LHCN-M2 (cell line): ENCODE measurements at places on chromosomes 5 and 9. TPM values are rescaled to one million over a fixed set of nuclear protein-coding genes. Genes with fewer than 3 reads are reported as not detected.

- peak; percentile 62 for DNase-seq
Observed at GRCh38 chr9:31030741-31031202, 1353.7 kb upstream of the ACO1 start.

DNA sequence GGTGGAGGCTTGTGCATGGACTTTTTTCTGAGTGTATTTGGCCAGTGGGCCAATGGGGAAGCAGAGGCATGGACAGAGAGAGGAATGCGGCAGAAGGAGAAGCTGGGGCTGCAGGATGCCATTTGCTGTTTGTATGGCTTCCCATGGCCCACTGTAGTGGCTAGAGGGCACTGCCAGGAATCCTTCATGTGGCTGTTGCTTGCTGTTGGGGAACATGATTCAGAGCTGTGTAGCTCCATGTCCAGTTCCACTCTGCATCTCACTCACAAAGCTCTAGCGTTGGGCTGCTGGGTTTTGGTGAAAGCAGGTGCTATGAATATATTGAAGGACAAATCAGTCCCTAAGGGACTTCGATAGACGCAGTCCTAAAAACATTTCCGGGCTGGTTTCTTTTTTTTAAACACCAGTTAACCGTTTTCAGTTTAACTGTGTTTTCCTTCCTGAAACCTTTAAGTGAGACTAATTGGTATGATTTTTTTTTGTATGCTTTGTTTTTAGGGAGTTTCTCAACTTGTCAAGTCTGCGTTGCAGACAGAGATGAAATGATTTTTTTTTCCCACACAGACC lies 51.3 kb downstream of the SLC22A5 start:
- peak; percentile 34 for DNase-seq

- DNase-seq = no peak
Observed at GRCh38 chr5:71903808-71904207, 184.7 kb downstream of the CARTPT start.

DNA sequence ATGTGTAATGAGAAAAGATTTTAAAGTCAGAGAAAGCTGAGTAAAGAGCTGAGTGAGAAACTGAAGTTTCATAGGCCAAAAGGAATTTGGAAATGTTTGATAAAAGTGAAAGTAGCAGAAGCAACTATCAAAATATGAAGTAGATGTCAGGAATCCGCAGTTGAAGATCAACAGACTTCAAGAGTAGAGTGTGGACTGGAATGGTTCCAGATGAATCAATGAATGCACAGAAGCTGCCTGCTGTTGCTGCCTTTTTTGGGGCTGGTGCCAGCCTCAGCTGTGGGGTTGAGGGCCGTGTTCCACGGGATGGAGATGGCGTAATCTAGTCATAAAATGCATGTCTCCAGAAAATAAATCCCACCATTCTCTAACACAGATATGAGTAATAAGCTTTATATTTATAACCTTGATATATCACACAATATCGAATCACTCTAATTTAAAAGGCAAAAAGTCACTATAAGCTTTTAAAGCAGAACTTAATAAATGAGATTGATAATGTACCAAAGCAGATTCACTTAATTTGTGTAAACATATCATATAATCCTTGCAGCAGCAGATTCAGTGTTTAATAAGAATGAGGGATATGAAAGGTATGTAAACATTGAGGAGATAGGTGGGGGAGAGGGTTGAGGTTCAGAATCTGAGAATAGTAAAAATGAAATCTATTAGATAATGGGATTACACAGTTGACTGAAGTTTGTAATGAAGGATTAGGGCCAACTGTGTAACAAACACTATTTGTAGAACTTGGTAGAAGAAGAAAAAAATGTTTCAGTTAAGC lies 652.3 kb upstream of the FTMT start:
- peak; percentile 7 for DNase-seq

DNA sequence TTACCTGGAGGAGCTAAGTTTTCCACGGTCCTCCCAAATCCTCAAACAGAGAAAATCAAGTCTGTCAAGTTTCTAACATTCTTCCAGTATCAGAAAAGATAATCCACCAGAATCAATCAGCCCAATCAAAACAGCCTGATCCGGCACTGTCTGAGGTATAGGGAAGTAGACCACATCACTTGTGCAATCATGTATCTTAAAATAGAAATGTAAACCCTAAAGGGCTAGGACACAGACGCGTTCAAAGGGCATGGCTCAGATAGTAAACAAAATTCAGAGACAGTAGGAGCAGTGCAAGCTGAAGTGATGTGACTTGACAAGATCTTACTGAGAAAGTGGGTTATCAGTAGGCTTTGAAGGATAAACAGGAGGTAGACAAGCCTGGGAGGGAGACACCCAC lies 252.4 kb upstream of the DAPK1 start:
- DNase-seq = no peak

- no peak for DNase-seq
Observed at GRCh38 chr5:110572729-110573128, 153.7 kb downstream of the TMEM232 start.

DNA sequence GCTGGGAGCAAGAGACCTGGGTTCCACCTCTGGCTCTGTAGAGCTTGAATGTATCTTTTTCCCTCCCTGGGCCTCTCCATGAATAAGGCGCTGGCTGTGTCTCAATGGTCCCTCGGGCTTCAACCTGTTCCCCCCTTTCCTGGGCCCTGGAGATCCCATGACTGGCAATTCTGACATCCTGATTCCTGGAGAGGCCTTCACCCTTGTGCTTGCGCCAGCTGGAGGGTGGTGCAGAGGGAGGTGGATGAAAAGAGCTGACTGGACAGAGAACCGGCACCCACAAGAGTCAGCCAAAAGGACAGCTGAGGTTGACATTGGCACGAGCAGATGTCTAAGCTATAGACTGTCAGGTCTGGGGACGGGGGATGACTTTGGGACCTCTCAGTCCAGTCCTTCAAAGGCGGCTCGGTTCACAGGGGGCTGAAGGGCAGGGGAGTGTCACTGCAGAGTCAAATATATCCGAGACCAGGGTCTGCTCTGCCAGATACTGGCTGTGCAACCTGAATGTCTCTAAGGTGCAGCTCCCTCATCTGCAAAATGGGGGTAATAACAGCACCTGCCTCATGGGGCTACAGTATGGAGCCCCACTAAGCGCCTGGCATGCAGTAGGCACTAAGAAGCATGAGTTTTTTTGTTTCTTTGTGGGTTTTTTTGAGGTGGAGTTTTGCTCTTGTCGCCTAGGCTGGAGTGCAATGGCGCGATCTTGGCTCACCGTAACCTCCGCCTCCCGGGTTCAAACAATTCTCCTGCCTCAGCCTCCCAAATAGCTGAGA lies 13.8 kb downstream of the DNM1 start:
- DNase-seq = no peak

DNA sequence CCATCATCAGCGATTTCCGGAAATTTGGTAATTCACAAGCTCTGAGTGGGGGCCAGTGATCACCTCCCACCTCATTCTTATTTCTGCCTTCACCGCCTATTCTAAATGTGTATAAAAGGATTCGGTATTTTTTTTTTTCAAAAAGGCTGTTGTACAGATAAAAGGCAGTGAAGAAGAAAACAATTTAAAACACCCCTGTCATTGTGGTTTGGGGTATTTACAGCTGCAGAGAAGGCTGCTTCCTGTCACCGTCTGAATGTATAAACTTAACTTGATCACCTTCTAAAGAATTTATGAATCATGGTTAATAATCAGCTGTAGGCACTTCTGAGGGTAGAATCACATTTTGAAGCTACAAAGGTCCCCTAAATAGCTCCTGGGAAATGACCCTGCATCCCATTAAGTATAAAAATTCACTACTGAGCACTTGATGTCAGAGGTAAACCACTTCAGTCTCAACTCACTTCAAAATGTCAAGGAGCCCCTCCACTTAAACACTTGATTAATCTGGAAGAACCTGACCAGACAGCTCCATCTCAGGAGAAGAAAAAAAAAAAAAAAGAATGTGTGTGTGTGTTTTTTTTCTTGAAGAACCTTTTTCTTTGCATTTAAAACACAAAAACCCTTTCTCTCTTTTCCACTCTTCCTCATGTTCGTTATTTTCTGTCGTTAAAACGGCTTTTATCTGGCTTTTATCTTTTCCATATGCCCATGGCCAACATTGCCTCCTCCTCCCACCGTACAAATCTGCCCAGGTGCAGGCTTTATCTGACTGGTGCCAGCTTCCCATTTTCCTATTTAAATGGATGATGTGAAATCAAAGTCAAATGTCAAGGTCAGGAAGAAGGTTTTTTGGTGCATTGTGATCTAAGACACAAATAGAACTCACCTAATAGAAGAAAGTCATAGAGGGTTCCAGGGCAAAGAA lies 291.2 kb downstream of the IRX1 start:
- no peak for DNase-seq

DNA sequence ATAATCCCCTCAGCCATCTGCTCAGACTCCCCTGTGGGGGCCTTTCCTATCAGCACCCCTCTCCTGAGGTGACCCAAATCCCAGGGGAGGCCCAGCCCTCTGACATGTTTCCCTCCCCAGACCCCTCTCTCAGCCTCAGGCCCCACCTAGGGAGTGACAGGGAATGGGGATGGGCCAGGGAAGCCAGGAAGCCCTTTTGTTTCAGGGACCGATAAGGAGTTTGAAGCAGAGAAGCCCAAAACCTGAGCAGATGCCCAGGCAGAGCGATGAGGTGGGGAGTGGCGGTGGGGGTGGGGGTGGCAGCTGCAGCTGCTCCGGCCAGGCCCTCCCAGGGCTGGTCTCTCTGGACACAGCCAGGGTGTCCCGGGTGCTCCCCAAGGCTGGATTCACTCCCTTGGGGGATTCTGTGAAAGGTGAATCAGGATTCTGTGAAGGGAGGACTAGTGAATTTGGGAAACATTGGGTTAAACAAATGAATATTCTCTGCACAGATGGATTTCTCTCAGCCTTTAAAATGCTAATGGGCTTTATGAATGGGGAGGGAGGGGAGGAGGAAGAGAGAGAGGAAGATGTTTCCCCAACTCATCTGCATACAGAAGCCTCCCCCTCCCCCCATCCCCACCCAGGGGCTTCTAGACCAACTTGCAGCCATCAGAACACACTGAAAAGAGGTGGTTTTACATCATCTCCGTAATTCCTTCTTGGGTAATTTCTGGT lies 17.4 kb downstream of the AKNA start:
- DNase-seq = no peak

- no peak for DNase-seq
Observed at GRCh38 chr9:113957351-113957750, 81.2 kb downstream of the ZNF618 start.

DNA sequence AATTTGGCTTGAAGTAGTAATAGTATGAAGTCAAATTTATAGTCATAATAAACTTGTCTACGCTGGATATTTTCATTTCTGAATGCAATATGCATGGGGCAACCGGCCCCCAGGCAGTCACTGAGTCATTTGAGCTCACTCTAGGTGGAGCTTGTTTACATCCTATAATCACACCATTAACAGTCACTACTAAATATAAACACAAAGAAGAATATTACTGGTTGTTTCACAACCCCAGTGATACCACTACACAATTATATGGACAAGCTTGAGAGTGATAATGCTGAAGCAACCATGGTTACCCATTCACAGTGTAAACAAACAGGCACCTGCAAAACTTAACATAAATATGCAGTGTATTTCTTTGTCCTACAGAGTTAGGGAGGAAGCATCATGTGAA lies 68.7 kb downstream of the MARCHF3 start:
- no peak for DNase-seq

GRCh38 chr9:75233011-75233410 lies 144.7 kb downstream of the OSTF1 start:
- DNase-seq = peak; percentile 49

DNA sequence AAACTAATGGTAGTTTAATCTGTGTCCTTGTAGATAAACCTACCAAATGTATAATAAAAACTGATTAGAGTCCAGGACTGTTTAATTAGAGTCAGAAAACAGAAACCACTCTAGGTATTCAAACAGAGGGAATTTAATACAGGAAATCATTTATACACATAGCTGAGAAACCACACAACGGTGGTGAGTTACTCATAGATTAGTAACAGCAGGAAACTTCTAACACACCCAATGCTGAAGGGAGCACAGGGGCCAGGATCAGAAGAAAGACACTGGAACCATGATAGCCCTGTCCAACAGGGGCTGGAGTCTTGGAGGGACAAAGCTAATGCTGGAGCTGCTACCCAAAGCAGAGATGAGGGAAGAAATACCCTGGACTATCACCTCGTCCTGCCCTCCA lies 321.0 kb downstream of the ACTL7B start:
- peak; percentile 90 for DNase-seq

DNA sequence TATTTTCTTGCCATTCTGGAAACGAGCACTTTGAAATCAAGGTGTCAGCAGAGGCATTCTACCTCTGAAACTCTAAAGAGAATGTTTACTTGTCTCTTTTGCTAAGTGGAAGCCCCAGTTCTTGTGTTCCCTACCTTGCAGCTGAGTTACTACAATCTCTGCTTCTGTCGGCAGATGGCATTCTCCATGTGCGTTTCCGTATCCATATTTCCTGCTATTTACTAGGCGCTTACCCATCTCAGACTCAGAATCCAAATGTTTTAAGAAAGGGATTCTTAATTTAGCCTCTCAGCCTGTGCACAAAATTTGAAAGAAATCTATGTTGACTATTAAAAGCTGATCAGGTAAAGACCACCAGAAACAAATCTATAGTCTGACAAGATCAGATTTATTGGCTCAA lies 221.3 kb upstream of the FTMT start:
- peak; percentile 9 for DNase-seq

DNA sequence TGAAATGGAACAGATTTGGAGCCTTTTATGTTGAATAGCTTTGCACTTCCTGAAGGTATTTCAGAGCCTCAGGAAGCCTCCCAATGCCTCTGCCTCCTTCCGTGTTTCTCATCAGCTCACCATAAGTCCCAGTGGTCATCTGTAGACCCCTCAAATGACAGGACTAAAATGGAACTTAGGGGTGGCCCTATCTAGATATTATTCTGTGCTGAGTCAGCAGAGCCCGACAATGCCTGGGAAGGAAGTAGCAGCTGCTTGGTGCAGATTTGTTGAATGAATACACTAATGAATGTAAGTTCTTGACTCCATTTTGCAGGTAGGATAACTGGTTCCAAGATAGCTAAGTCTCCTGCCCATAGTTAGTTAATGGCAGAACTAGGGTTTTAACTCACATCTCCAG lies 97.7 kb downstream of the ASTN2 start:
- no peak for DNase-seq

- peak; percentile 96 for DNase-seq
Observed at GRCh38 chr5:132094393-132095076, 20.9 kb downstream of the CSF2 start.

- DNase-seq = no peak
Observed at GRCh38 chr9:40913096-40913719, 215.3 kb downstream of the FOXD4L6 start.

DNA sequence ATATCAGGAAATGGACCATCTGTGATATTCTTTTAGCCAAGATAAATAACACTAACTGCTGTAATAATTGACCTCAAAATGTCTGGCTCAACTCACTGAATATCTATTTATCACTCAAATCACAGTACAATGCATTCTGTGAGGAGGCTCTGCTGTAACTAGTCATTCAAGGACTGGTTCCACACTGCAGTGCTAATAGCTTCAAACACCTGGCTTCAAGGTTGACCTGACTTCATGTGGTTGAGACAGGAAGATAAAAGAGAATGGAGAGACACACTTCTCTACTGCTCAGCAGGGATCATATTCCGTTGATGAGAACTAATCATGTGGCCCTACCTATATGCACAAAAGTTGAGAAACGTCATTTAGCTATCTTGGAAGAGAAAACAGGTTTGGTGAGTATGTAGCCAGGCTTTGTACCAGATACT lies 3.4 kb upstream of the RHOBTB3 start:
- DNase-seq = peak; percentile 71

The NADK2 gene
- 20.5 and 22.2 TPM in 2 replicates for total RNA-seq

The OR1N1 gene
- total RNA-seq = not detected in 2 replicates

The NR5A1 gene
- not detected in 2 replicates for total RNA-seq

The FLT4 gene
- 3.2 and 4.5 TPM in 2 replicates for total RNA-seq

The POC5 gene
- 19.7 and 22.4 TPM in 2 replicates for total RNA-seq

The TMC1 gene
- not detected in 2 replicates for total RNA-seq

The TNFSF15 gene
- 0.06 and 0.13 TPM in 2 replicates for total RNA-seq

The PCDHGA4 gene
- 3.9 and 4.4 TPM in 2 replicates for total RNA-seq

The BRINP1 gene
- total RNA-seq = 0.23 and 0.26 TPM in 2 replicates

The RNF208 gene
- total RNA-seq = 0.26 TPM in 1 of 2 replicates, not detected in the other

The ALDH1A1 gene
- total RNA-seq = 155 and 163 TPM in 2 replicates
